Erythroblast (primary cell): ENCODE measurements at places on chromosomes 6 and 20.

DNA sequence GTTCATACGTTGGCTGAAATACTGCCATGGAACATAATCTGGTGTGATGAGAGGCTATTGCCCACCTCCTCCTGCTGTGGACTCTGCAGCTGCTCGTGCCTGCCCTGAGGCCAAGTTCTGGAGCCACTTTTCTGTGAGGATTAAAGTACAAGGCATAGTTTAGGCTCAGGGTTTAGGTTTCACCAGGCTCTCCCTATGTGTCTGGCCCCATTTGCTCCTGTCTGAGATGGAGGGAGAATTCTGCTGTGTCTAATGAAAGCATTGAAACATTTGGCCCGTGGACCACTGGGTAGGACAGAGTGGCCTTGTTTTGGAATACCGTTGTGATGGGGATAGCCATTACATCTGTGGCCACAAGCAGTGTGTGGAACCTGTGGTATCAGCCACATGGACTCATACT is 5.9 kb downstream of the WRNIP1 start:
- no peak for DNase-seq

- peak; percentile 62 for DNase-seq
Measured at GRCh38 chr6:4805553-4806336, 29.5 kb downstream of the CDYL start.

DNA sequence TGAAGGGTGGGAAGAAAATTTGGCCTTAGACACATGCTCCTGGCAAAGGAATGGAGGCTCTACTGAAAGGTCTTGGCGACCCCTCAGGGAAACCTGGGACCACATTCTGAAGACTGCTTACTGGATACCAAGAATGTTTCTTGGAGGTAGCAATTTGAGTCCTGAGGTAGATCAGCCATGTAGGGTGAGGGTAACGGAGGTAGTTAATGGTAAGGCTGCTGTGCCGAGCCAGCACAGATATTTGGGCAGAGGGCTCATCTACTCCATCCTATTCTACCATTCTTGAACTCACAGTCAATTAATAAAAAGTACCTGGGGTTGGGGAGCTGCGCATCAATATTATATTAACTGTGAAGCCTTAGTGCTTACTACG is 401 bp upstream of the PHF3 start:
- peak; percentile 55 for DNase-seq

GRCh38 chr6:45576648-45577624 is 199.2 kb upstream of the SUPT3H start:
- DNase-seq, result no peak

GRCh38 chr6:104951677-104952076 is 5.2 kb upstream of the LIN28B start:
- no peak for DNase-seq

GRCh38 chr20:955111-955510 is 39.0 kb upstream of the ANGPT4 start:
- DNase-seq, result no peak

GRCh38 chr20:50522053-50522674 is 12.0 kb downstream of the PTPN1 start:
- no peak for DNase-seq

DNA sequence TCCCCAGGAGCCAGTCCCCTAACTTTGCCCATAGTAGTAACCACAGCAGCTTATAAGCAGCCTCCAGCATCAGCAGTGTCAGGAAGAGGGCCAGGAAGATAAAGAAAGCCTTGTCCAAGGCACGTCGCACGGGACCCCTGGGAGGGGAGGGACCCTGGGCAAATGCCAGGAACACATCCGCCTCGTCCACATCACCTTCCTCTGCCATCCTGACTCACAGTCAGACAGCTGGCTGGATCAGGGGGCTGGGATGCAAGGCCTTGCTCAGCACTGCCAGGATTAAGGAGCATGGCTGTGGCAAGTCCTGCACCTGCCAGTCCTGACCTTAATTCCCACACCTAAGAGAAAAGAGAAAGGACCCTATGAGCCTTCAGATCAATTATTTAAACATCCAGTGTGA is 11.5 kb upstream of the ZBTB22 start:
- no peak for DNase-seq

DNA sequence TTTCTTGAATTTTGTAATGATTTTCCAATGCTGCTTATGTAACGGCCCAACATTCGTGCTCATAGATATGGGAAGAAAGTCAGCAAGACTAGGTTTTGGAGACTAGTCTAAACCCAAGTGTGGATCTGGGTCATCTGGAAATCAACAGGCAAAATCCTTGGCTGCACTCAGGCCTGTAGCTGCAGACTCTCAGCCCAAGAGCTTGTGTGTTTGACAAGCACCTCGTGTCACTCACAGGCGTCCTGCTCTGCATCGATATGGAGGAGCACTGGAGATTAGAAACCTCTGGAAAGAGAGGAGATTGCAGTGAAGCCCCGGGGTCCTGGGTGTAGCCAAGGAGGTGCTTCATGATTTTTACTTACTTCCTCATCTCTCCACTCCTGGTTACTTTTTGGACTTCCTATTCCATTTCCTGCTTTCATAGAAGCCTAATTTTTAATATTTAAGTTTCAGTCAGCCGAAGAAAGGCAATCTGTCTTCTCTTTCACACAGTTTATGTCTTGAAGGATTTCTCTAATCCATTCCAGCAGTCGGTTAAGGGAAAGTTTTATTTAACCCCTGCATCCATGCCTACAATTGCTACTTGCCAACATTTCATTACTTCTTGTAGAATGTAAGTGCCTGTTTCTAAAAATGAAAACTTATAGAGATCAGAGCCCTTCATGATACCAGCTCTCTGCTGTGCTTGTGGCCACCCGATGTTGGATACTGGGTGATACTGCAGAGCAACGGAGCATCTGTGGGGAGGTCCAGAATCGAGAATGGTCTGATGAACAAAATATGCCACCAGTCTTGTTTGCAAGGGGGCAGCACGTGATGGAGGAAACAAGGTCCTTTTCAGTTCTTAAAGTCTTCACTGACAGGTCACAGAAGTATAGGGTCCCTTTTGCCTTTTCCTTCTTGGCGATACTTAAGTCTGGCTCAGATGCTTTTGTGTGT is 296.3 kb downstream of the QKI start:
- DNase-seq, result peak; percentile 52

DNA sequence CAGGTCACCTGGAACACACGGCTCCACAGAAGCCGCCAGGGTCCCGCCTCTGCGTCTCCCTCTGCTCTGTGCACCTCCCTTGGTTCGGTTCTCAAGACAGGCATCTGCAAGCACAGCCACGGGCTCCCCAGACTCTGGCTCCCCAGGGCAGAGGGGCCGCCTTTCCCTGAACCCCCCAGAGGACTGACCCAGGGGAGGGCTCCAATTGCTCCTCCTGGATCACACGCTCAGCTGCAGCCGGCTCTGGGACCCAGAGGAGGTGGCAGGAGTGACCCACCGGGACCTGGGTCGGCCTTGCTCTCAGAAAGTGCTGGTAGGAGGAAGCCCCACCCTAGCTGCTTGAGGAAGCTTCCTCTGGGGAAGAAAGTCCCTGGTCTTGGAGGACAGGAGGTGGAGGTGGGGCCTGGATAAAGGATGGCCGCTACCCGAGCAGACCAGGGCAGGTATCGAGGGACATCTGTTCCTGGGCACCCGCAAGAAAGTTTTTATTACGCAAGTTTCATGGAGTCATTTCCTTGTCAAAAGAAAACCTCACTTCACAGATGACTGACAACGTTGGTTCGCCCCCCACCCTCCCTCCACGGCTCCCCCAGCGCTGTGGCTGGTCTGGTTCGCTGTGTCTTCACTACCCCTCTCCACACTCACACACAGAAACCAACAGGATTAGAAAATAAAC is 103.9 kb upstream of the AFDN start:
- DNase-seq, result no peak

DNA sequence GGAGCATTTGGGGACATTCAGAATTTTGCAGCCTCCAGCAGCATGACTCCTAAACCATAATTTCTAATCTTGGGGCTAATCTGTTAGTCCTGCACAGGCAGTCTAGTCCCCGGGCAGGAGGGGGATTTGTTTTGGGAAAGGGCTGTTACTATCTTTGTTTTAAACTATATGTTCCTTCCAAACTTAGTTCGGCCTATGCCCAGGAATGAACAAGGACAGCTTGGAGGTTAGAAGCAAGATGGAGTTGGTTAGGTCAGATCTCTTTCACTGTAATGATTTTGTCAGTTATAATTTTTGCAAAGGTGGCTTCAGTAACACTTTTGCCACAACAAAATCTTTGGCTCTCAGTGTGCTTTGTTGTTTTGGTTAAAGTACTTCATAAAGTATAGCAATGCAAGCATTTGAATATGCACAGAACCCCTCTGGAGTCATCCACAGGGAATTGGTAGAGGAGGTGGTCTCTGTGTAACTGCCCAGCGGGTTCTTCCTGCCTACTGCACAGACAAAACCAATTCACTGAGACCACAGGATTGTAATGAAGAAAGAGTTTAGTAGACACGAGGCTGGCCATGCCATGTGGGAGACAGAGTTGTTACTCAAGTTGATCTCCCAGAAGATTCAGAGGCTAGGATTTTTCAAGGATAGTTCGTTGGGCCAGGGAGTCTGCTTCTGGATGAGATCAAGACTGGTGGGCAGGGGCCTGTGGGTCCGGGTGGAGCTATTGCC is 224.1 kb upstream of the MYLIP start:
- DNase-seq, result no peak

DNA sequence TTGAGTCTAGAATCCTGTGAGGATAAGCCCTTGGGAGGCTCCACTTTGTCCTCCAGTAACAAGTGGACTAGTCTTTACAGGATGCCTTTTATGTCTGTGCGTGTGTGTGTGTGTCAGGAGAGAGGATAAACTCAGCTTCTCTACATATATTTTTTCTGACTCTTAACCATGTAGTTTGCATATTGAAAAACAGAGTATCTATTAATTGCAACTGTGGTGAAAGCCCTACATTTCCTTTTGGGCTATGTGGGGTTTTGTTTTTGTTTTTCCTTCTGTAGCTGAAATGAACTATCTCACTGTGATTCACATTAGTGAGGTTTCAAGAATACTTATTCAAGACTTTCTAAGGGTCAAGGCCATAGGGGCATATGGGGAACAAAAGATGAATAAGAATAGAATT is 17.7 kb downstream of the TPBG start:
- DNase-seq, result no peak

DNA sequence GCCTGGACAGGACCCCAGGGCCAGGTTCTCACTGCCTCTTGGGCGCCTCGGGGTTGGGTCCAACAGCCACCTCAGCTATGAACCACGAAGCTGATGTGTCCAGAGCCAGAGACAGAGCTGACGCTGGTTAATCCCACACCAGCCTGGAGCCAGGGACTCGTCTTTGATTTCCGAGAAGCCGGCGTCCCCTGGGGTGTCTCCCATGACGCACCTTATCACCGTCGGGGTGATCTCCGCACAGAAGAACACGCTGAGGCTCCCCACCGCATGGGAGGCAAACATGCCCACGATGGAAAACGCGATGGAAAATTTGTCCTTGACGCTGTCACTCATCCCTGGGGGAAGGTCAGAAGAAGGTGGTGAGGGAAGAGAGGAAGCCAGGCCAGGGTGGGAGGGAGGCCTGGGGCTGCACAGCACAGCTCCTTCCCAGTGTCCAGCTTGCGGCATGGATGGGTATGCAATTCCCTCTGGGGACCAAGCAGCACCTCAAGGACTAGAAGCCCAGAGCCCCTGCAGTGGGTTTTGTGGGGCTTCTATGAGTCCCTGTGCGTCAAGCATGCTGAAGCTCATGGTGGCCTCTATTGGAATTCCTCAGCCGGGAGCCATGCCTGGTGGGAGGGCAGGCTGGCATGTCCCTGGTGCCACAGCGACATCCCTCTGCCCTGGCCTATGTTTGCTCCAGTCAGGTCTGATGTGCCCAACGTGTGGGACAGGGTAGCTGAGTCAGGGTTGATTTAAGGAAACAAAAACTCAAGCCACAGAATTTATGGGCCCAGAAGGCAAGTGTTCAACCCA is 25.1 kb downstream of the PSMG4 start:
- DNase-seq, result no peak

GRCh38 chr20:3777716-3778629 is 3.3 kb downstream of the SPEF1 start:
- DNase-seq, result peak; percentile 41

DNA sequence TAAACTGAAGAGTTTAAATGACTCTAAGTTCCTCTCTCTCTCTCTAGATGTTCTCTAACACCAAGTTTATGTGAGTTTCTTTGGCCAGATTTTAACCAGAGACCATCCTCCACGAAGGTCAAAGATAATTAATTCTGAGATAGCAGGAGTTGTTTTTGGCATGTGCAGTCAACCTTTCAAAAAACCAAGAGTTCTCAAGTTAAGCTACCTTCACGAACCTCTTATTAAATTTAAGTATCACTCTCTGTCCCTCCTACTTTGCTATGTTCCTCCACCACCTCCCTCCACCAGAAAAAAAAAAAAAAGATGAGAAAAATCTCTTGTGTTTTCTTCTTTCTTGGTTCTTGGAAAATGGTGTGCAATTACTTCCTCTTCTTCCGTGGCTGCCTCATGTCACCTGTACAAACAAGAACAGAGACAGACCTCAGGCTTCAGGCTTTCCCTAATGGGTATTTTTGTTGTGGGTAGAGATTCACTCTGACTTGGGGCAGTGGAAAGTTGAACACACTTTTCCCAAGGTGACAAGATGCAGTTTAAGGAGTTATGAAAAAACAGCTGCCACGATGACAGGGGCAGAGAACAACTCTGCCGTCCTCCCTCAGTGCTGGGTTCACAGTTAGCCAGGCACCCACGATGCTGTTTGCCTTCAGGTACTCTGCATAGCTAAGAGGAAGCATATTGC is 64.3 kb downstream of the ADTRP start:
- DNase-seq, result no peak

DNA sequence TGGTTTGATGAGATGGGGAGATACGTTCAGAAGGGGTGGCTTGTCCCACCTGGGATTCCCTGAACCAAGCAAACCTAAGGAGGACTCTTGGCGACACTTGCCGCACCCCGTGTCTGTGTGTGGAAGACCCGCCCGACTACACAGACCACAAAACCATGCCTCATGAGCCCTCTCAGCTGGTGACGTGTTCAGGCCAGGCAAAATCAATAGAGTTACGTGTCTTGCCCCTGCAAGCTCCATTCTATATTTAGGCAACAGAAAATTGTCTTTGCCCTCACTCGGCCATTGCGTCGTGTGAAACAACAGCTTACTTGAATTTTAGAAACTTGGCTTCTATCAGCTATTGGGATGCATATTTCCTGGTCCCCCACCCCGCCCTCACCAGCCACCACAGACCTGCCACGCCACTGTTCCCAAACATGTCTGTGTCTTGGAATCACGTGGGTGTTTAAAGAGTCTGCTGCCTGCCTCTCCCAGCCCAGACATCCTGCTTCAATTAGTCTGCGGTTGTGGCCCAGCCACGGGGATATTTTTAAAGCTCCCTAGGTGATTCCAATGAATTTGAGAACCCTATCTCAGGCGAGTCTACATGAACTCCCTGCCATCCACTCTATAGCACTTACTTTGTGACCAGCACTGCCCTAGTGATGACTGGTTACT is 279.2 kb upstream of the EXOC2 start:
- DNase-seq, result no peak
